NCI-H526 (cell line): ENCODE measurements at places on chromosomes 4 and X.

GRCh38 chrX:120727911-120728310, 98.1 kb upstream of the C1GALT1C1 start:
- no peak for DNase-seq

GRCh38 chr4:97910005-97910404, 233.3 kb downstream of the STPG2 start:
- DNase-seq = peak; percentile 35

GRCh38 chr4:76449833-76450232, 14.8 kb downstream of the SHROOM3 start:
- DNase-seq = no peak

GRCh38 chr4:79588679-79589078, 180.7 kb upstream of the GK2 start:
- no peak for DNase-seq

- no peak for DNase-seq
These were observed 84.2 kb downstream of the GPR143 start for GRCh38 chrX:9681422-9681821.

- no peak for DNase-seq
These were observed 111.4 kb downstream of the VSIG4 start for GRCh38 chrX:65928522-65928921.

DNA sequence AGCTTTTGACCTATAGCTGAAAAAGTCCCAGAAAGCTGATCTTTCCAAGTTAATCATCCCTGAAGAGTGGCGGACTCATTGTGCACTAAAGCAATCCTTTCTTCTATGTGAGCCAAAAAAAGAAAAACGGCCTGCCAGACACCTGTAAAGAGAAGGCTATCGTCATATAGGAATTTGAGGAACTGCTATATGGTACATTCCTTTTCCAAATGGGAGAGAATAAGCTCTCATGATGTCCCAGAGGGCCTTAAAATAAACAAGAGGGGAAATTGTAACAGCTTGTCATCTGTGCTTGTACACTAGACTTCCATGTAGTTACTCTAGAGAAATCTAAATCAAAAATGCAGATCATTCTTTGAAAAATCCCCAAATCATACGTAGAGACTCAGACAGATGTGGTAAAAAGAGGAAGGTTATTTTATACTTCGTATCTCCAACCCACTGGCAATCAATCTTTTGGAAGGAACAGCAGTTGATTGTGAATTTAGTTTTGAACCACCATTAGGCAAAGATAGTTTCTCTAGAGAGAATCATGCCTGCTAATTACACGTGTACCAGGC, 26.1 kb downstream of the GPR174 start:
- DNase-seq = no peak

- DNase-seq = no peak
These were observed 83.4 kb upstream of the FAM47B start for GRCh38 chrX:34859191-34859590.

- DNase-seq = peak; percentile 30
These were observed 6.4 kb downstream of the CXCL3 start for GRCh38 chr4:74032064-74032463.

- no peak for DNase-seq
These were observed 111.4 kb upstream of the TTC29 start for GRCh38 chr4:147056940-147057610.

DNA sequence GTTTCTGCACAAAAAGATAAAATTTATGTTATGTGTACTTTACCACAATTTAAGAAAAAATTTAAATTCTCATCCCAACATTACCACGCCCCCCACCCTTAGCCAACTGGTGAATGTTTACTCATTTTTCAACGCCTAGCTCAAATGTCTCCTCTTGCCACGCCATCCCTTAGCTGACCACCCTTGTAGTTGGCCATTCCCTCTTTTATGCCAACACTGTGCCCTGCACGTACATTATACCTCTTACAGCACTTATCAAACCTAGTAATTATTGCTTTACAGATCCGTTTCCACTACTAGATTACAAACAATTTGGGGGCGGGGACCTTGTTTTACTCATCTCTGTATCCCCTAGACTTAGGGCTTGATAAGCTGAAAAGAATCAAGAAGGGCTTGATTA, 644 bp downstream of the ERCC6L start:
- DNase-seq = no peak

DNA sequence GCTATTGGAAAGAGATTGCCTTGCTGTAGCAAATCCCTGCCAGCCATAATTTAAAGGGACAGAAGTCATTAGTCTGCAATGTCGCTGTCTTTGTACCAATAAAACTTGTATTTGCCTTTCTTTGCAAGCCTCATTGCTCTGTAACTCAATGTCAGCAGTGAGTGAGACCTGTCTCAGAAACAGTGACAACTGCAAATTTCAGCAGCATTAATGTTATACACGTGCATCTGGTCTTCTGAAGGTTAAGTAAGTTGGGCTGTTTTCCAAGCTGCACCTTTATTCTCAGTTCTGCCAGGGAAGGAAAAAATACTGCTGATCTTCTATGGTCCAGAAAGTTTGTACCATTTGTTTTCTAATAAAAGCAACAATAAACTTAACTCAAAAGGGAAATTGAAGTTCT, 543.1 kb downstream of the TRIML1 start:
- no peak for DNase-seq

GRCh38 chr4:40340030-40340429, 4.9 kb downstream of the CHRNA9 start:
- no peak for DNase-seq

DNA sequence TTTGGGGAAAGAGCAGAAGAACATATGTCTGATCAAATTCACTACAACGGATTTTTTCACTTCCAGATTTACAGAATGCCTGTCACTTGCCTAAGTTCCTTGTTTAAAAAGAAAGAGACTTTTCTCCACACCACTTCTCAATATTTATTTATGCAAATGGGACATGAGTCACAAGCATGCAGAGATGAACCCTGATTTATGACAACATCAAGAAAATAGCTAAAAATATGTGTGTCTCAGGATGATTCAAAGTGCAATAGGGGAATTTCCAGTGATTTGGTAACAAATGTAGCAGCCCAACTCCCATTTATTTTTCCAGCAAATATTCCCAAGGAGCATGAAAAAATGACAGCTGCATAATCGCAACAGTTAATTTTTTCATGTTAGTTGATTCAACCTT, 180.4 kb upstream of the FAT1 start:
- no peak for DNase-seq

DNA sequence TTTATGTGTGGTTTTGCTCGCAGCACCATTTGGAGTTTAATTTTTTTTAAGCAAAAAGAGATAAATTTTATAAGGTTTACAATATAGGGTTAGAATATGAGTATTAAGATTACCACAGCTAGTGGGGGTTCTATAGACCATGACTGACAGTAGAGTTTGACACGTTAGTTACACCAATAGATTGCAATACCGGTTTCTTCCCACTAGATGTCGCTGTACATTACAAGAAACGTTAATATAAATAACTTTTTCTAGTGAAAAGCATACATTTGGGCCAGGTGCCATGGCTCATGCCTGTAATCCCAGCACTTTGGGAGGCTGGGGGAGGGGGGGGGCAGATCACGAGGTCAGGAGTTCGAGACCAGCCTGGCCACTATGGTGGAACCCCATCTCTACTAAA, 433.6 kb downstream of the MAGEB5 start:
- DNase-seq = no peak

DNA sequence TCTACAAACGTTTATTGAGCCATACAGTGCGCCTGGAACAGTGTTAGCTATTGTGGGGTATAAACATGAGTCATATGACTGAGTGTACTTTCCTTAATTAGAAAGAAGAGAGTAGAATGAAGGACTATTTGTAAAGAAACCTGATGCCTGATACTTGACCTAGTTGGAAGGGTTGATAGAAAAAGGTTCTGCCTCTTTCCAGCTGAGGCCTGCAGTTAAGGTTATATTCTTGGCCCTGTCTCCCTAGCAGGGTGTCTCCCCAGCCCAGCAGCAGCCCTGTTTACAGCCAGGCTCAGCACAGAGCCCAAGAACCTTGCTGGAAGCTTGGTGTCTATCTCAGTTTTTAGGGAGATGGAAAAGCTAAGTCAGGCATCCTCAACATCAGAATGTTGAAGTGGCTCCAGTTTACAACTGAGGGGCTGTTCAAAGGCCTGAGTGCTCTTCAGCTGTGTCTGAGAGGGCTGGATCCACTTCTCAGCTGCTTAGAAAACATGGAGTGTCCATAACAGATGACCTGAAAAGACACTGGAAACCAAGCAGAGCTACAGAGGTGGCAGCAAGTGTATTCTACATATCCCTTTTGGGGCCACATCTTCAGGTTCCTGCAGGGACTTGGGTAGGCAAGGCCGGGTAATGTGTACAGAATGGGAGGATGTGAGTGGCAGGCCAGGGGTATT, 21.6 kb downstream of the NYX start:
- no peak for DNase-seq

DNA sequence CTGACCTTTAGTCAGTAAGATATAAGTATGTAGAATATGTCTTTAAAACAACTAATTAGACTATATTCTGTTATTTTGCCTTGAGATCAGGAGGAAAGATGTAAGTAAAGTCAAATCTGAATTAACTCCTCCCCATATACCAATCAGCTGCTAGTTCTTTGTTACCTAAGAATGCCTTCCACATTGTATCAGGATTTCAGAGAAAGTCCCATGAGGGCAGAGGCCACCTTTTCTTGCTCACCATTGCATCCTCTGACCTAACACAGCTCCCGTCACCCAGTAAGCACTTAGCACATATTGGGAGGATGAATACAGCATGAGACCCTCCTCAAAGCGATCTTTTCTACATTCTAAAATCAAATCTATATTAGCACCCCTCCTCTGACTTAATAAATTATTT, 87.0 kb downstream of the COL25A1 start:
- no peak for DNase-seq

DNA sequence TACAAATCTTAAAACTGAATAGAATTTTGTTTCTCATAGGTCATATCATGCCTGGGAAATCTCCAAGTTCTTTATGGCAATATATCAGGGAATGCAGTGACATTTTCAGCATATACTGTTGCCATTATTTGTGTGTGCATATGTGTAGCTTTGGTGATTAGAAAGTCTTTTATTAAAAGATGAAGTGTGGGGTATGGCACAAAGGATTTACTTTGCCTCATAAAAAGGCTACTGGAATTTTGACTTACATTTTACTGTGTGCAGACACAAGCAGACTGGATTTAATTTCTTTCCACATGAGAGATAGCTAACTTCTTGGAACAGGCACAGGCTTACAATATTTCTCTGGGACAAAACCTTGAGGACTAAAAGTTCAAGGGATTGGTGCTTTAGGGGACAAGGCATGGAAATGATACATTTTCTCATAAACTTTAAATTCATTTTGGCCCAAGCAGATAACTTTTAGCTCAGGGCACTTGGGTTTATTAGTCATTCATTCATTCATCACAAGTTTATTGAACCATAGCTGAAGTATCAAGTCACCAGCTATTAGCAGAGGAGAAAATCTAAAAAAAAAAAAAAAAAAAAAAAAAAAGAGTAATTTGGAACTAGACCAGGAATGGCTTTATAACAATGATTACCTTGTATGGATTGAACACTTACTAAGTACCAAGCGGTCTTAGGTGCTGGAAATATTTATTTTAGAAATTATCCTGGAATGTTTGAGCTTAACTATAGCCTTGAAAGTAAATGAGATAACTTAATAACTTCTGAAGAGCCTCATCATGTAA, 191.5 kb downstream of the SLIT2 start:
- DNase-seq = no peak

DNA sequence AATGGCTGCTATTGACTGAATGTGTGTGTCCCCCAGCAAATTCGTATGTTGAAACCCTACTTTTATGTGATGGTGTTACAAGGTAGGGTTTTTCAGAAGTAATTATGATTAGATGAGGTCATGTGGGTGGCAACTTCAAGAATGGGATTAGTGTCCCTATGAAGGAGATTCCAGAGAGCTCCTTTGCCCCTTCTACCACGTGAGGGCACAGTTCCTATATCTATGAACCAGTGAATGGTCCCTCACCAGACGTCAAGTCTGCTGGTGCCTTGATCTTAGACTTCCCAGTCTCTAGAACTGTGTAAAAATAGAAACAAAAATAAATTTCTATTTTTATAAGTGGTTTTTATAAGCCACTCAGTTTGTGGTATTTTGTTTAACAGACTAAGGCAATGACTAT, 1137.6 kb upstream of the IGFBP7 start:
- peak; percentile 13 for DNase-seq

DNA sequence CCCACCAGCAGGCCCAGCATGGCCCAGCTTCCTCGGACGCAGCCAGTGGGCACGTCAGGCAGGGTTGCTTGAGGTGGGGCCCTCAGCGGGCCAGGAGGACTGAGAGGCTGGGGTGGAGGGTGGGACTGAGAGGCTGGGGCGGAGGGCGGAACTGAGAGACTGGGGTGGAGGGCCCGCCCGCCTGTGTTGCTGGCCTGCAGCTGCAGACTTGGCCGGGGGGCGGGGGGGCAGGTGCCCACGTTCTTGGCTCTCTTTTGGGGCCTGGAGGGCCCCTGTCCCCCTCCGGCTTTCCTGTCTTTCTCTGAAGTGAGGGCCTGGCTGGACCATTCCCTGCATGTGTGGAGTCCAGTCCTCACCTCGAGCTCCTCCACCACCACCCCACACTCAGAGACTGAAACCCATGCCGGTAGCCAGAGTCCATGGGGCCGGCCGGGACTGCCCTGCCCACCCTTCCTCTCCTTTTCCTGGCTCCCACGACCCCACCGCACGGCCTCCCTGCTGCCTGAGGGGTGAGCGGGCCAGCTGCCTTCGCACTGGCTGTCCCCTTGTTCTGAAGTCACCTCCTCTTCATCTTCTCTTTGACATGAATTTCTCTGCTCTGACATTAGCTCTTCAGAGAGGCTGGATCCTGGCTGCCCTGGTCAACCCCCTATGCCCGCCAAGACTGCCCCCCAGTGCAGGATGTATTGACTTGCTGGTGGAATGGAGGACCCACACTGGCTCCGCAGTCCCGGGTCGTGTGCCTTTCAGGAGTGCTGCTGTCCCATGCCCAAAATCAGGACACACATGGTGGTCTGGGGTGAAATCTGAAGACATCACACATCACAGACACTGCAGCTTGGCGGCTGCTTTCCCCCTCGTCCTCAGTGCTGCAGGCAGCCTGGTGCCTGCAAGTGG, 10.1 kb upstream of the NKX1-1 start:
- DNase-seq = no peak

DNA sequence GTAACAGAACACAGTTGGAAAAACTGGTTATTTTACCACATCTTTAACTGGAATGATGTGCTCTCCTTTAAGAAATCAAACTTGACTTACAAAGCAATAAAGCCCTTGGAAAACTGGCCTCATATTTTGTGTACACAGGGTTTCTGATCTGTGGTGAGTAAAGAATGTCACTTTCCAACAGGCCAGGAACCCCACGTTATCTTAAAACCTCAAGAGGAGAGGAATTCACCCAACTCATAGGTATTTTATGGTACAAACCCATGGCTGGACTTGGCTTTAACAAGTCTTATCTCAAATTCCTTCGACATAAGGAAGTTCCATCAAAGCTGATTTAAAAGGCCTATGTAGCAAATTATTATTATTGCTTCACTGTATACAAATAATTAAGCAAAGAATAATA, 1735.1 kb downstream of the PCDH7 start:
- no peak for DNase-seq

DNA sequence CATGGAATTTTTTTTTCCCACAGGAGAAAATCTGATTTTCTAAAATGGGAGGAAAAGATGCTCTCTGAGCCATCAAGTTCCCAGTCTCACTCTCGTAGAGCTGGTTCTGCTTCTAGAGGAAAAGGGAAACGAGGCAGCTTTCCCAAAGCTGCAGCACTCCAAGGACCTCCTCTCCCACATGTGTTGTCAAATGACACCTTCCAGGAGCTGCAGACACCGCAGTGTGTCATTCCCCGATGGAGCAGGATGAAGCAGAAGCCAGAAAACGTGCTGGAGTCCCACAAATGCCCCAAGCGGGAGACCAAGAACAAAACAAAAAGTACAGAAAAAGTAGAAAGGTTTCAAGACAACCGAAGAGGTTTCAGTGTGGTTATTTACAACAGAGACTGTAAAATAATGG, 348.1 kb downstream of the ARHGAP10 start:
- DNase-seq = no peak

- DNase-seq = no peak
These were observed 42.8 kb upstream of the CHRNA9 start for GRCh38 chr4:40292313-40292759.
